EL (cell line): ENCODE measurements at places on chromosomes 7 and 10.

- DNase-seq, result peak; percentile 77
These were observed 4.3 kb downstream of the ELOVL3 start for GRCh38 chr10:102230264-102230860.

- DNase-seq, result peak; percentile 39
These were observed 104.8 kb upstream of the LAMB4 start for GRCh38 chr7:108234971-108235450.

DNA sequence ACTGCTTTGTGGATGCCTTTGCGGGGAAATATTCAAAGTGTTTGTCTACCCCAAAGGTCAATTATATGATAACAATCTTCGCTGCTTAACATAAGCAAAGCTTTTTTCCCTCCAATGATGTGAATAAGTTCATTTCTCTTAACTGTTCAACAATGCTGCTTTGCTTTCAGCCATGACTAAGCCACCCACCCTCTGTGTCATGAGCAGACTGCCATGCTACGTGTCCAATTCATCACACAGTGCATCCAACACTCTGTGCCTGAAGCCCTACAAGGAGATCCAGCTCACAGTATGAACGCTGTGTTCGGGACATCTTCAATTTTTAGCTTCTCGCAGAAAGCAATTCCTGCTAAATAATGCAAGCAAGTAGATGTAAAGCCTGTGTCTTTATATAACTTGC is 5.7 kb upstream of the TAS2R40 start:
- DNase-seq, result peak; percentile 24

- no peak for DNase-seq
These were observed 21.8 kb downstream of the ELFN1 start for GRCh38 chr7:1691601-1692514.

GRCh38 chr10:74500026-74500704 is 326.2 kb upstream of the KAT6B start:
- DNase-seq, result no peak

DNA sequence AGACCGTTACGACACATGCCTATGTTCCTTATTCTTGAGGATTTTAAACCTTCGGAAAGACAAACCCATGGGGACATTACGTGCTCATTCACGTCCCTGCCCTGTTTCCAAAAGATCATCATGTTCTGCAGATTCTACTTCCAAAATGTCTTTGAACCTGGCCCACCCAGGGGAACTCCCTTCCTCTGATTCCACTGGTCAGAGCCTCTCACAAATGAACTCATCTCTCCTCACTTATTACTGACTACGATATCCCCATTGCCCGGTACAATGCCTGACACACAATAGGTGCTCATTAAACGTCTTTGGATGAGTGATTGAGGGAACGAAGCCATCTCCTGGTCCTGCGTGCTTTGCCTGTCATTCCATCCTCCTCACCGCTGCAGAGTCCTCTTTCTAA is 168.3 kb upstream of the RNF32 start:
- DNase-seq, result no peak

- DNase-seq, result no peak
These were observed 298.3 kb upstream of the ZMIZ1 start for GRCh38 chr10:78770167-78771090.

DNA sequence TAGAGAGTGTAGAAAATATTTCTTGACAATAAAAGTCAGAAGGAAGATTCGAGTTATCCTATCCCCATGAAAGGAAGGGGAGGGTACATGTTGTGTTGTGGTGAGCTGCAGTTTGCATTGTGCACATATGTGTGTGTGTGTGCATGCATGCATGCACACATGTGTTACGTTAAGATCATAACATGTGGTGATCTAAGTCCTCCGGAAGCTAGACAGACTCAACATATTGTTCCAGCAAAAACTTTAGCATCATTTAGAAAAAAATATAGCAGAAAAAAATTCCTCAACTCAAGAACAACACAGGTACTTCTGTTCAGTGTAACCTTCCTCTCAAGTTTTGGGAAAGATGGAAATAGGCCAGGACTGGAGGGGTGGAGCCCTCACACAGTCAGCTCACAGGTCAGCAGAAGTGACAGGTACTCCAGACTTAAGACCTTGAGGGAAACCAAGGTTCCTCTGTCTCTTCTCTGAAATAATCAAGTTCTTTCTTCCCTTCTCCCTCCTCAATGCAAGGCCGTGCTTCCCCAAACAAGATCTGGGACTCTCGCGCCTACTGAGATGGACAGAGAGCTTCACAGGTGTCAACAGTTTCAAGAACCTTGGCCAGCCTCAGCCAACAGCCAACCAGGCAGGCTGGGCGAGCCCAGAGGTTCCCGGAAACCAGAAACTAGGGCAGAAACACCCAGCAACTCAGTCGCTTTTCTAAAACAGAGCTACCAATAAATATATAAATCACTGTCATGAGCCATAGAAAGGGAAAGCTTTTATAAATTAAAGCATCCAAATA is 205.2 kb downstream of the FAM107B start:
- no peak for DNase-seq
